ENCODE measurements at places on chromosomes 1 and 21. TPM values are rescaled to one million over a fixed set of nuclear protein-coding genes. Genes with fewer than 3 reads are reported as not detected.

GRCh38 chr1:227885648-227886502, 61.9 kb downstream of the WNT9A start:
- H3K4me1 ChIP-seq, result peaks cover 27% of the 10 kb centered on the region
- no peak for DNase-seq
- H3K4me3 ChIP-seq, result no peak overlapping the region
- H3K27me3 ChIP-seq, result no peaks in the 10 kb centered on the region

- peak; percentile 53 for DNase-seq
- no peak overlapping the region for H3K27ac ChIP-seq
- no peaks in the 10 kb centered on the region for H3K4me1 ChIP-seq
- H3K4me3 ChIP-seq, result no peak overlapping the region
- no peaks in the 10 kb centered on the region for H3K27me3 ChIP-seq
Measured at GRCh38 chr1:202184750-202185460, 8.7 kb upstream of the LGR6 start.

- H3K27me3 ChIP-seq, result no peaks in the 10 kb centered on the region
- H3K4me1 ChIP-seq, result no peaks in the 10 kb centered on the region
- H3K27ac ChIP-seq, result no peak overlapping the region
- no peak overlapping the region for H3K4me3 ChIP-seq
Measured at GRCh38 chr1:52856026-52856425, 13.5 kb downstream of the ZYG11A start.

- no peaks in the 10 kb centered on the region for H3K27me3 ChIP-seq
- no peak for DNase-seq
- no peak overlapping the region for H3K4me3 ChIP-seq
- peaks cover 99% of the 10 kb centered on the region for H3K36me3 ChIP-seq
- H3K27ac ChIP-seq, result no peak overlapping the region
- no peaks in the 10 kb centered on the region for H3K4me1 ChIP-seq
Measured at GRCh38 chr1:43432907-43433306, 20.8 kb downstream of the HYI start.

DNA sequence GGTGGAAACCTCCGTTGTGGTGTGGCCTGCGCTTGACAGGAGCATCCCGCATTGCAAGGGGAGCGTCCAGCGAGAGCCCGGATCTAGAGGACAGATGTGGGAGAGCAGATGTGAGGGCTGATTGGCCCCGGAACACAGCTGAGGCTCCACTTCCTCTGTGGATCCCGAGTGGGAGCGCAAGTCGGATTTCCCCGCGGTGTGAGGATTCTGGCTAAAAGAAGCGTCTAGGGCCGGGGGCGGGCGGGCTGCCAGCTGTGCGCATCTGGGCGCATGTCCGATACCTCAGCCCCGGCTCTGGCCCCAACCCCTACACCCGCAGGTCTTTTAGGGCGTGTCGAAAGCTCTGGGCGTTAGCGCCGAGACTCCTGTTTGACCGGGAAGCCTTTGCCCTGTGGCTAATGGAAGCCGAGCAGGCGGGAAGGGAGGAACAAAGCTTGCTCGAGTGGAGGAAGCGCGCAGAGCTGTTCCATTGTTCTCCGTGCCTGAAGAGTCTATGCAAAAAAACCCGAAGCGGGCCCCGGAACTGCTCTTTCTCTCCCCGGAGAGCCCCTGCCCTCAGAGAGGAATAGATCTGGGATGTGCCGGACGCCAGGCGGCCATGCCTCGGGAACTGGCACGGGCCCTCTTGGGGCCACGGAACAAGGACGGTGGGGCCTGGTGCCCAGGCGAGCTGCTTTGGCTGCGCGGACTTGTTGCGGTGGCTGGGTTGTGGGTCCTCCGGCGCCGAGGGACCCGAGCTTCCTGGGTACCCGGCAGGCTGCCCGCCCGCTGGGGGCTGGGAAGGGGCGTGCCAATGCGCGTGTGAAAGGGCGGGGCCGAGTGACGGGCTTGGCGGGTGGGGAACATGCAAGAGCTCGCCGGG, 111.1 kb downstream of the NAV1 start:
- H3K4me3 ChIP-seq, result peak overlapping the region; percentile 54
- H3K27ac ChIP-seq, result no peak overlapping the region

- no peaks in the 10 kb centered on the region for H3K27me3 ChIP-seq
- H3K27ac ChIP-seq, result no peak overlapping the region
- H3K4me1 ChIP-seq, result no peaks in the 10 kb centered on the region
- H3K4me3 ChIP-seq, result no peak overlapping the region
Measured at GRCh38 chr1:187114792-187115191, 286.0 kb downstream of the PLA2G4A start.

DNA sequence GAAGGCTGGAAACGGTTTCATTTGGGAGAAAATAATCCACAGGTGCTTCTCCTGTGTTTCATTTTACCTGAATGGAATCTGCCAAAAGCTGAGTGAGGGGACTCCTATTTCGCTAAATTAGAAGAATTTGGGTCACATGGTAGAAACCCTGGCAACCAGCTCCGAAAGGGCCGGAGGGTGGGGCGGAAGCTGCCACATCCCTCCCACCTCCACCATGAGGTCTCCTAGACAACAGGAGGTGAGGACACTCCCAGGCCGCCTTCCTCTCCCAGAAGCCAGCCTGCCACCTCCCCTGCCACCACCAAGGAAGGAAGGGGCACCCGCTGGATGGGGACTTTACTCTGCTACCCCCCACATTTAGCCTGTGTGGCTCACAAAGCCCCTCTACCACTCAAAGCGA, 199.9 kb upstream of the ZC3H12A start:
- H3K4me1 ChIP-seq, result no peaks in the 10 kb centered on the region
- no peaks in the 10 kb centered on the region for H3K27me3 ChIP-seq
- DNase-seq, result no peak
- H3K36me3 ChIP-seq, result no peaks in the 10 kb centered on the region
- H3K27ac ChIP-seq, result no peak overlapping the region

DNA sequence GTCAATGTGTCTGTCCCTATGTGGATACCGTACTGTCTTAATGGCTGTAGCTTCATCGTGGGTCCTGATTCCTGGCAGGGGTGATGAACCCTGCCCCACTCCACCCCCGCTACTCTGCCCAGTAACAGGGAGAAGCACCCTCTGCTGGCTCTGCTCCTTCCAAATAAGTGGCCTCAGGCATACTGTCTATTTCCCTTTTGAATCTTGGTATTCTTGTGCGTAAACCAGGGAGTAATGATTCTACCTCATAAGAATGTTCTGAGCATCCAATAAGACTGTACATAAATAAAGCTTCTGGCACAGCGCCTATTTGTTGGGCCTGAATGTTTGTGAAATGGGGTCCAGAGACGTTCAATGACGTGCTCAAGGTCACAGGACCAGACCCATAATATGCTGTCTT, 35.2 kb upstream of the CTPS1 start:
- no peak overlapping the region for H3K4me3 ChIP-seq
- no peak overlapping the region for H3K27ac ChIP-seq
- DNase-seq, result no peak
- no peaks in the 10 kb centered on the region for H3K27me3 ChIP-seq

DNA sequence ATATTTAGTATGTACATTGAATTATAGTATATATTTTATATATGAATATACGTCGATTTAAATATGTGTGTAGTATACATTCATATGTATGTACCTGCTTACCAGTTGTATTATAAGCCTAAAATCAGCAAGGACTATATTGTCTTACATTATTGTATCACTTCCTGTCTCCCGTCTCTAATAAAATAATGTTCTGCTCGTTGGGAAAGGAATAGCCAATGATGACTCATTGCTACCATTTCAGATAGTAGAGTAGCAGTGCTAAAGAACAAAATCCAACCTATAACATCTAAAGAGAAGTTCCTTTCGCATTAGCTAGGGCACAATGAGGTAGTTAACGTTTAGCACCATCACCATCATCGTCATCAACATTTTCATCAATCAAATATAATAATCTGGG, 39.9 kb upstream of the SMYD2 start:
- DNase-seq, result no peak
- H3K36me3 ChIP-seq, result no peaks in the 10 kb centered on the region
- no peak overlapping the region for H3K27ac ChIP-seq
- no peaks in the 10 kb centered on the region for H3K4me1 ChIP-seq
- no peak overlapping the region for H3K4me3 ChIP-seq
- H3K27me3 ChIP-seq, result peaks cover 4% of the 10 kb centered on the region

GRCh38 chr1:150529017-150529416, 13.5 kb downstream of the FALEC start:
- no peaks in the 10 kb centered on the region for H3K27me3 ChIP-seq
- no peak for DNase-seq
- H3K4me1 ChIP-seq, result peaks cover 6% of the 10 kb centered on the region
- H3K27ac ChIP-seq, result no peak overlapping the region
- H3K4me3 ChIP-seq, result no peak overlapping the region

- no peak for DNase-seq
- H3K36me3 ChIP-seq, result no peaks in the 10 kb centered on the region
- H3K27ac ChIP-seq, result peak overlapping the region; percentile 8
- no peak overlapping the region for H3K4me3 ChIP-seq
- no peaks in the 10 kb centered on the region for H3K27me3 ChIP-seq
Measured at GRCh38 chr1:46942086-46942485, 810 bp upstream of the CYP4A11 start.

GRCh38 chr1:39981945-39982344, 27.0 kb downstream of the MFSD2A start:
- H3K27ac ChIP-seq, result no peak overlapping the region
- H3K36me3 ChIP-seq, result no peaks in the 10 kb centered on the region
- H3K27me3 ChIP-seq, result no peaks in the 10 kb centered on the region
- no peak for DNase-seq
- no peaks in the 10 kb centered on the region for H3K4me1 ChIP-seq

DNA sequence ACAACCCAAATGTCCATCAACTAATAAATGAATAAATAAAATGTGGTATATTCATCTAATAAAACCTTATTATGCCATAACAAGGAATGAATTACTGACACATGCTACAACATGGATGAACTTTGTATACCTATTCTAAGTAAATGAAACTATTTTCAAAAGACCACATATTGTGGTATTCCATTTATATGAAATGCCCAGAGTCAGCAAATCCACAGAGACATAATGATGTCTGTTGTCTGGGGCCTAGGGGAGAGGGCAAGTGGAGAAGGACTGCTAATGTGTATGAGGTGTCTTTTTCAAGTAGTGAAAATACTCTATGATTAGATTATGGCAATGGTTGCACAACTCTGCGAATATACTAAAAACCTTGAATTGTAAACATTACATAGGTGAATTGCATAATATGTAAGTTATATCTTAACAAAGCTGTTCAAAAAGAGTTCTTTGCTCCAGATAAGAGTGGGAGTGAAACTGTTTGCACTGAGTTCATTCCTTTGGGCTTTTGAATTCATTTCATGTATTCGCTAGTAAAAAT, 464.2 kb downstream of the NUF2 start:
- no peak overlapping the region for H3K4me3 ChIP-seq
- H3K27me3 ChIP-seq, result no peaks in the 10 kb centered on the region
- no peak for DNase-seq
- no peaks in the 10 kb centered on the region for H3K36me3 ChIP-seq

GRCh38 chr1:176954242-176954641, 210.3 kb downstream of the ASTN1 start:
- no peak for DNase-seq
- H3K36me3 ChIP-seq, result no peaks in the 10 kb centered on the region
- no peaks in the 10 kb centered on the region for H3K27me3 ChIP-seq
- H3K4me3 ChIP-seq, result no peak overlapping the region
- no peak overlapping the region for H3K27ac ChIP-seq

DNA sequence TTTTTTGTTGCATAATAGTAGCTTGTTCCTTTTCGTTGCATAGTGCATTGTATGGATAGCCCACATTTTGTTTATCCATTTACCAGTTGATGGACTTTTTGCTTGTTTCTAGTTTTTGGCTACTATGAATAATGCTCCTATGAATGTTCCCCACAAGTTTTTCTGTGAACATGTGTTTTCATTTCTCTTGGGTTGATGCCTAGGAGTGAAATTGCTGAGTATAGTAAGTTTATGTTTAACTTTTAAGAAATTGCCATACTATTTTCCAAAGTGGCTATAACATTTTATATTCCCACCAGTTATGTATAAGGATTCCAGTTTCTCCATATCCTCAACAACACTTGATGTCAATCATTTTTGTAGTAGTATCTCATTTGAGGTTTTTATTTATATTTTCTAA, 84.8 kb upstream of the CACYBP start:
- no peak overlapping the region for H3K27ac ChIP-seq
- DNase-seq, result no peak
- no peaks in the 10 kb centered on the region for H3K4me1 ChIP-seq
- no peak overlapping the region for H3K4me3 ChIP-seq

GRCh38 chr1:216854836-216855484, 131.7 kb upstream of the ESRRG start:
- H3K36me3 ChIP-seq, result no peaks in the 10 kb centered on the region
- no peaks in the 10 kb centered on the region for H3K27me3 ChIP-seq
- no peak for DNase-seq
- no peak overlapping the region for H3K4me3 ChIP-seq

DNA sequence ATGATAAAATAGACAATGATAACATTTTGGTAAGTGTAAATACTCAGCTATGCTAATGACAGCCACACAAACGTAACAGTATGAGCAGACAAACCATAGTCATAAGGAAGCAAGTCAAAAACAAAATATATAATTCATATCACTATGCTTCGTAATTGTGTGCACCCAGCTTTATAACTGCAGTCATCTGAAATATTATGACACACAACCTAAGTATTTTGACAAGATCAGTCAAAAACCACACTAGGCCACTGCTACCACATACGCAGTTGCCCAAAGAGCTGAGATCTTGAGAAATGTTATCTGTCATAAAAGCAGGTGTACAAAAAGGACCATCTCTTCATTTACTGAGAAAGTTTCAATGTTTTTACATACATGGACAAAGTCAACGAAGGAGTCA, 26.0 kb downstream of the RNASEL start:
- no peaks in the 10 kb centered on the region for H3K36me3 ChIP-seq
- H3K4me1 ChIP-seq, result no peaks in the 10 kb centered on the region
- DNase-seq, result no peak
- H3K27ac ChIP-seq, result no peak overlapping the region
- no peak overlapping the region for H3K4me3 ChIP-seq
- no peaks in the 10 kb centered on the region for H3K27me3 ChIP-seq

GRCh38 chr1:41879617-41880016, 39.1 kb downstream of the HIVEP3 start:
- H3K4me1 ChIP-seq, result peaks cover 9% of the 10 kb centered on the region
- no peak overlapping the region for H3K27ac ChIP-seq
- H3K4me3 ChIP-seq, result no peak overlapping the region
- no peak for DNase-seq
- no peaks in the 10 kb centered on the region for H3K27me3 ChIP-seq

The UBE2Q1 gene
- 90.8 TPM for total RNA-seq

The RYR2 gene
- 10.3 TPM for total RNA-seq

The TARS2 gene
- 21.7 TPM for total RNA-seq

The PROK1 gene
- total RNA-seq, result not detected

The AQP10 gene
- 0.20 TPM for total RNA-seq

The COL9A2 gene
- total RNA-seq, result 3.4 TPM

Data from left lung (tissue), 14 donors.